Bronchus fibroblast of lung (primary cell): ENCODE measurements at places on chromosomes 3 and 15. TPM values are rescaled to one million over a fixed set of nuclear protein-coding genes. Genes with fewer than 3 reads are reported as not detected.

Gene CADPS
- total RNA-seq, result 0.50 and 0.74 TPM in 2 replicates

Gene DOCK3
- total RNA-seq, result under 0.01 TPM in 2 replicates

Gene TTLL13
- not detected in 2 replicates for total RNA-seq

Gene GOLGA8H
- 0.15 TPM in 1 of 2 replicates, not detected in the other for total RNA-seq

Gene SLC4A7
- total RNA-seq, result 15.9 and 16.8 TPM in 2 replicates

Gene CERS3
- not detected in 2 replicates for total RNA-seq

Gene RPL39L
- total RNA-seq, result 63.9 and 69.3 TPM in 2 replicates

Gene MKRN2
- 37.0 and 41.9 TPM in 2 replicates for total RNA-seq

Gene ZNF660
- total RNA-seq, result 1.2 and 1.5 TPM in 2 replicates

Gene KIF7
- total RNA-seq, result 7.6 and 8.6 TPM in 2 replicates

Gene DUSP7
- total RNA-seq, result 15.5 and 16.5 TPM in 2 replicates

Gene IQCH
- 1.9 and 3.5 TPM in 2 replicates for total RNA-seq

Gene ZNF774
- total RNA-seq, result 0.67 and 0.89 TPM in 2 replicates

Gene XCR1
- not detected in 2 replicates for total RNA-seq

Gene EXD1
- not detected in 2 replicates for total RNA-seq

Gene TUSC7
- total RNA-seq, result not detected in 2 replicates

Gene FBXW12
- total RNA-seq, result not detected in 2 replicates

Gene SYNM
- 1.6 and 1.8 TPM in 2 replicates for total RNA-seq

Gene VWA5B2
- not detected in 2 replicates for total RNA-seq

Gene PCOLCE2
- total RNA-seq, result 1.3 and 1.5 TPM in 2 replicates

Gene DNAJC13
- 23.3 and 27.1 TPM in 2 replicates for total RNA-seq

Gene SLMAP
- 17.1 and 23.0 TPM in 2 replicates for total RNA-seq

Gene HRG
- total RNA-seq, result not detected in 2 replicates
